ENCODE measurements at places on chromosomes 6 and 20.

- no peak for DNase-seq
These were observed 528 bp downstream of the NHSL1 start for GRCh38 chr6:138498629-138499302.

DNA sequence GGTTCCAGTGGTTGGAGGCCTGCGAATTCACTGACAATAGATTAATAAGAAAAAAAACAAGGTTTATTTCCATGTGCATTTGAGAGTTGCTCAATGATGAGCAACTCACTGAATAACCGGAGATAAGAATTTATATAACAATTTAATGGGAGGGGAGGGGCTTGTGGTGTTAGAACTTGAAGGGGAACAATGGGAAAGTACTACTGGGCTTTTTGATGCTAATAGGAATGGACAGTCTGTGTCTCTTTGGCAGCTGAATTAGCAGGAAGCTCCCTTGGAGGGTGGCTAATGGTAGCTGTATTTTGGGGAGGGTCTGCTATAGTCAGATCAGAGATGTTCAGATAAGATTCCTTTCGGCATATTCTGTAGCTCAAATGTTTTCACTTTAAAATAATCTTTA lies 62.4 kb upstream of the GMDS start:
- no peak for DNase-seq

- no peak for DNase-seq
These were observed 1076.7 kb downstream of the KIF16B start for GRCh38 chr20:15496501-15497039.

- no peak for DNase-seq
These were observed 344.3 kb downstream of the PREX1 start for GRCh38 chr20:48483334-48484066.
